ENCODE measurements at places on chromosomes 2 and 18. TPM values are rescaled to one million over a fixed set of nuclear protein-coding genes. Genes with fewer than 3 reads are reported as not detected.

GRCh38 chr2:43515807-43516497 is 79.9 kb downstream of the THADA start:
- H3K4me1 ChIP-seq, result peaks cover 54% of the 10 kb centered on the region
- no peaks in the 10 kb centered on the region for H3K36me3 ChIP-seq
- peak overlapping the region; percentile 82 for H3K27ac ChIP-seq
- H3K27me3 ChIP-seq, result no peaks in the 10 kb centered on the region
- no peak overlapping the region for H3K4me3 ChIP-seq
- no peak for DNase-seq

DNA sequence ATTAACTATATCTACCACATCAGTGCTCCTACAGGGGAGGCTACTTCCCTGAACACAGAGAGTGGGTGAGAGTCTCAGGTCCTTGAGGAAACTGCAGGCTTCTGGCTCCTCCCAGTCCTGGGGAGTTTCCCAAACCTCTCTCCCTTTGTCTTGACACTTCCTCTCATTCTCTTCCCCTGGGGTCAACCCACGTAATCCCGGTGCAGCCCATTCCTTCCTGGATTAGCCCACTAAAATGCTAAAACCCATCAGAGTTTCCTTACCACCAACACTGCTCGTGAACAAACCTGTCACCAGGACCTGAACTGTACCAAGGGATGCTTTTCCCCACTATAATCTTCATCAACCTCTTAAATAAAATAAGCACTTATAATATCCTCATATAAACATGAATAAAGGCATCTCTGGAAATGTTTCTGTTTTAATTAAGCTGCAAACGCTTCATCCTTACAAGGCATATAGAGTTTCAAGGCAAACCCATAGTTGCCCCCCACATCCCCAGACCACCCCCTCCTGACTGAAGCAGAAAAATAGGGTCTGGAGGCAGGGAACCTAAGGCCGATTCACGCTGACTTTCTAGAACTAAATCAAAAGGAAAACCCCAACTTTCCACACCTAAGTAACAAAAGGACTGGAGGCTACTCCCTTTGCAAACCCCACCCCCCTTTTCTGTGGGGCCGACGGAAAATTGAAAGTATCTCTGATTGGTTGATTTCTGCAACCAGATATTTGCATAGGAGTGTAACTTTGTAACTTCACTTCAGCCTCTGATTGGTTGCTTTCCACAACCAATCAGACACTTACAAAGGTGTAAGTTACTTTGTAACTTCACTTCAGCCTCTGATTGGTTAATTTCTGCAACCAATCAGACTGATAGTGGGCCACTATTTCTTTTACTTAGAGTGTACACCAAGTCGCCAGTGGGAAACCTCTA is 19.0 kb downstream of the TMSB10 start:
- no peak overlapping the region for H3K4me3 ChIP-seq
- H3K27me3 ChIP-seq, result no peaks in the 10 kb centered on the region
- DNase-seq, result no peak
- H3K27ac ChIP-seq, result peak overlapping the region; percentile 17
- H3K4me1 ChIP-seq, result peaks cover 29% of the 10 kb centered on the region
- H3K36me3 ChIP-seq, result no peaks in the 10 kb centered on the region

DNA sequence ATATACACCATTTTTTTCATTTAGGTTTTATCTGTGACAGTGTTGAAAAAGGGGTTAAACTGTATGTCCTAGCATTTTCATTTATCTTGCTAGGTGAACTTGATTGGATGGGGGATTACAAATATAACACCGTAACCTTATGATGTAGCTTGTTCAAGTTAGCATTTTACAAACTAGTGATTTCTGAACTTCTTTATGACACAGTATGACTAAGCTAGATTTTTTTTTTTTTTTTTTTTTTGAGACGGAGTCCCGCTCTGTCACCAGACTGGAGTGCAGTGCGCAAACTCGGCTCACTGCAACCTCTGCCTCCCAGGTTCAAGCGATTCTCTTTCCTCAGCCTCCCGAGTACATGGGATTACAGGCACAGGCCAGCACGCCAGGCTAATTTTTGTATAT is 47.1 kb downstream of the KCMF1 start:
- no peak overlapping the region for H3K27ac ChIP-seq
- no peaks in the 10 kb centered on the region for H3K27me3 ChIP-seq
- no peak for DNase-seq
- no peak overlapping the region for H3K4me3 ChIP-seq
- peaks cover 39% of the 10 kb centered on the region for H3K4me1 ChIP-seq

DNA sequence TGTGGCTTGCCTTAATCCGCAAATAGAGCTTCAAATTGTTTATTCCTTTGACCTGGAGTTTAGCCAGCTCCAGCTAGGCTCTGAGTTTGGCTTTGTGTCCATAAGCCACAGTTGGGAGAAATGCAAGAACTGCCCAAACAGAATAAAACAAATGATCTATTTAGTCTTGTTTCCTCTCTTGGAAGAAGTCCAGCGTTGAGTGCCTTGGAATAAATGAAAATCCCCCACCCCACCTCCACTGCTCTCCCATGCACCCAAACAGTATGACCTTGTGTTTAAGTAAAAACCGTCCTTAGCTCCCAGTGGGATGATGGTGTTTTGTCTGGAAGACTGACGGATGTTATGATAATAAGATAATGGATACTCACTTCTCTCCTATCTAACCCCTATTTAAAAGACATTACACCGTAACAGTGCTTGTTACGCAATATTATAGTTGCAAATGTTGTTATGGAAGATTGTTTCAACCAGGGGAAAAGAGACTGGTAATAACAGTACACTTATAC is 3.2 kb upstream of the SERPINE2 start:
- no peak overlapping the region for H3K27ac ChIP-seq
- DNase-seq, result no peak
- no peaks in the 10 kb centered on the region for H3K27me3 ChIP-seq
- no peak overlapping the region for H3K4me3 ChIP-seq

ZNF804A gene
- total RNA-seq, result 1.2 TPM

DIPK1C gene
- total RNA-seq, result not detected

TET3 gene
- total RNA-seq, result 12.3 TPM

Measured in vagina (tissue), 2 donors.